Stimulated activated CD8-positive, alpha-beta memory T cell treated with anti-CD3 and anti-CD28 coated beads, Interleukin-15, amount 100 ng/mL, for 1 hour (primary cell): ENCODE measurements at places on chromosomes 3 and 15.

DNA sequence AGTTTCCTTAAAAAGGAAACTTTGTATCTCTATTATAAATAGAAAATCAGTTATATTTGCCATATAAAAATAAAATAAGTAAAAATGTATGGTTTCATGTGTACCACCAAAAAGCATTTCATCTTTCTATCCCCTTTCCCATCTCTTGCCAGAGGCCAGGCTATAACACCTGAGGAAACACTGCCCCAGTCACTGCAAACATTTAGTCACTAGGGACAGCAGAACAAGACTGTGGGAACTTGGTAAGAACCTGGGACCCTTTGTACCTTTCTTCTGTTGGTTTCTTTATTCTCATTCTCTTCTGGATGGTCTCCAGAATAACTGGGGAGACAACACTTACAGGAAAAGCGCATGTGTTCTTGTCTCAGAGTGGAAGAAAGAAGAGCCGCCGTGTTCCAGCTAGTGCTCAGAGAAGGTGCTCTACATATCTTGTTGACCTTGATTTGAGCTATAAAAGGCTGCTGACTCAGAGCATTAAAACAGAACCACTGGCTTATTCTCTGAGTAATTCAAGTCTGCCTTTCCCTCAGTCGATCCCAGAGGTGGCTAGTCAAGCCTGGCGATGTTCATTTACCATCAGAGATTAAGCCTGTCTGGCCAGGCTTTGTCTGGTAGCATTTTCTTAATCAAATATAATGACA is 361.6 kb downstream of the RBMS3 start:
- no peak for DNase-seq

- DNase-seq, result no peak
Observed at GRCh38 chr3:21392526-21392925, 358.5 kb downstream of the ZNF385D start.

- DNase-seq, result no peak
Observed at GRCh38 chr3:174425422-174425821, 433.7 kb upstream of the NAALADL2 start.

- no peak for DNase-seq
Observed at GRCh38 chr3:165837058-165837525, at the start of gene BCHE. TSS of gene BCHE (minus strand) at chr3:165837423. CDS start at chr3:165831033, 6,390 bp downstream.

GRCh38 chr3:133967992-133968892 is 61.5 kb downstream of the SLCO2A1 start:
- DNase-seq, result no peak

DNA sequence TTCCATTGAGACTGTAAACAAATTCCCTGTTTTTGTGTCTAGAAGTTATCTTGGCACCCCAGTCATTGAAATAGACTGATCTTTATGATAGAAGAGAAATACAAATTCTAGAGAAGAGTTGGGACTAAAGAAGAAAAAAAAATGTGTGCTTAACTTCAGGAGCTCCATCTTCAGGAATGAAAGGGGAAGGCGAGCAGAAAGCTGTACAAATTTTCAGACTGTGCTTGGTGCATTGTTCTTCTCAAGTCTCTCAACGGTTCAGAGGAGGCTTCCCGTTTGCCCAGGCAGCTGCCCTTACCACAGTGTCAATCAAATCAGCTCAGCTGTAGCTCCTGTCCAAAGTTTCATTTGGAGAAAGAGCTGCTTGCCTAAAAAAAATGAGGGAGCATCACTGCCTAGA is 41.7 kb downstream of the OXSM start:
- no peak for DNase-seq

GRCh38 chr3:194168994-194169393 is 33.0 kb downstream of the HES1 start:
- no peak for DNase-seq

DNA sequence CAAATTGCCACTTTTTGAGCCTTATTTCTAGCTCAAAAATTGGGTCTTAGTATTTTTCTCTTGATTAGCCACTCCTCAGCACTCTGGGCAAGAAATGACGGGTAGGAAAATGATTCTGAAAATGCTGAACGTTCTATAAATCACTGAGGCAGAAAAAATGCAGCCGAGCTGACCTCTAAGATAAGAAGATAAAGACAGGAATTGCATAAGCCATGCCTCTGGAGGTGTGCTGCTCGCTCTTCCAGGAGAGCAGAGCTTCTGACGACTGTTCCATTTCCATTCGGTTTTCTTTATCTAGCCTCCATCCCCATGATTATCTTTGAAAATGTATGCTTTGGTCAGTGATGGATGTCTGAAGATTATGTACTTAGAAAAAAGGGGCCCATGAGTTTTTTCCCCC is 558.8 kb upstream of the ADAMTS9 start:
- DNase-seq, result no peak

DNA sequence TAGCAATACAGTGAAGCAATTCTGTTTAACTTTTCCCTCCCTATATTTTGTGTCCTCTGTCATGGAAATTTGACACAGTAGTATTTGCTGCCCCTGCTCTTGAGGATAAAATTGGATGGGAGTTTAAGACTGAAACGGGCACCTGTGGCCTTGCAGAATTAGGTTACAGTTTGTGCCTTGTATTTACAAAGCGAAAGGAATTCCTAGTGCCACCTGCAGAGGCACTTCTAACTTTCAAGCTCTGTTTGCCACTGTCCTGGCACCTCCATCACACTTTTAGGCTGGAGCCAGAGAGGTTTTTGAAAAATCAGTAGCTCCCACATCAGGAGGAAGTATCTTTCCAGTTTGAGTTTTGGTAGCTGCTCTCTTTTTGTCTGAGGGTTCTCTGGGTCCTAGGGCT is 39.5 kb downstream of the CD86 start:
- no peak for DNase-seq

- DNase-seq, result no peak
Observed at GRCh38 chr3:42116466-42116865, 25.3 kb downstream of the TRAK1 start.

- DNase-seq, result no peak
Observed at GRCh38 chr3:5264093-5264600, 76.6 kb downstream of the EDEM1 start.

GRCh38 chr3:65178703-65179102 is 490.9 kb upstream of the ADAMTS9 start:
- DNase-seq, result no peak

GRCh38 chr15:48544778-48545177 is 100.7 kb downstream of the FBN1 start:
- DNase-seq, result no peak

GRCh38 chr3:159771865-159772611 is 216.6 kb upstream of the IL12A start:
- no peak for DNase-seq

GRCh38 chr3:171741377-171741776 is 68.9 kb downstream of the PLD1 start:
- no peak for DNase-seq

GRCh38 chr3:45964139-45964538 is 20.9 kb downstream of the CXCR6 start:
- DNase-seq, result no peak

GRCh38 chr3:49469037-49469935 is 781 bp upstream of the DAG1 start:
- DNase-seq, result no peak

- no peak for DNase-seq
Observed at GRCh38 chr15:36066757-36067156, 512.7 kb upstream of the CDIN1 start.

DNA sequence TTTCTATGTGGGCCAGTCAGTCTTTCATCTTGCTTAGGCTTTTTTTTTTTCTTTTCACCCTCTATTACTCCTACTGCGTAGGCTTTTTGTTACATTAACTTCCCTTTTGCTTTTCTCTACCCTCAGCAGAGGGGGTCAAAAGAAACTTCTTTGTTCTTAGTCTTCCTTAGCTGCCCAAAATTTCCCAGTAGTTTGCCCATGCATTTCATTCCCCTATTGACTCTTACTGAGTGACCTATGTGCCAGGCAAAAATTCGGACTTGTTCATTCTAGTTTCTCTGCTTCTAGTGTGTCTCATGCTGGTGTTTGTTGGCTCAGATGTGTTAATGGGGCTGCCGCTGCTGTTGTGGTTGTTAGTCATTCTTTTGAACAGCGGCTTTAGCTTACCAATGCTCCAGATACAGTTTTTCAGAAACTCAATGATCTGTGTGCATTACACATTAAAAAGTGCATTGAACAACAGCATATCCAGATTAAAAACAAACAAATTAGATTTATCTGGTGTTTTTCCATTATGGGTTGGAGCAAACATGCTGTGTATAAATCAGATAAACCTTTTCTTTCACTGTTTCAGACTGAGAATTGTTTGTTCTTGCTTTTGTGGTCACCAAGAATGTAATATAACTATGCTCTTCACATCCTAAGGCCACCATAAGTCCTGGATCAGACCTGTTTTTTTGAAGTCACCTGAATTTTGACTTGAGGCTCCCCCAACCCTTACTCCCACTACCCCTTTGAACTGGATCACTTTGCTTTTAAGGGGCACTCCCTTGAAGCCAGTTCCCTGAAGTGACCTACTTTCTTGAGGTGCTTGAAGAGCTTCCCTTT is 43.1 kb downstream of the PDE8A start:
- DNase-seq, result no peak

DNA sequence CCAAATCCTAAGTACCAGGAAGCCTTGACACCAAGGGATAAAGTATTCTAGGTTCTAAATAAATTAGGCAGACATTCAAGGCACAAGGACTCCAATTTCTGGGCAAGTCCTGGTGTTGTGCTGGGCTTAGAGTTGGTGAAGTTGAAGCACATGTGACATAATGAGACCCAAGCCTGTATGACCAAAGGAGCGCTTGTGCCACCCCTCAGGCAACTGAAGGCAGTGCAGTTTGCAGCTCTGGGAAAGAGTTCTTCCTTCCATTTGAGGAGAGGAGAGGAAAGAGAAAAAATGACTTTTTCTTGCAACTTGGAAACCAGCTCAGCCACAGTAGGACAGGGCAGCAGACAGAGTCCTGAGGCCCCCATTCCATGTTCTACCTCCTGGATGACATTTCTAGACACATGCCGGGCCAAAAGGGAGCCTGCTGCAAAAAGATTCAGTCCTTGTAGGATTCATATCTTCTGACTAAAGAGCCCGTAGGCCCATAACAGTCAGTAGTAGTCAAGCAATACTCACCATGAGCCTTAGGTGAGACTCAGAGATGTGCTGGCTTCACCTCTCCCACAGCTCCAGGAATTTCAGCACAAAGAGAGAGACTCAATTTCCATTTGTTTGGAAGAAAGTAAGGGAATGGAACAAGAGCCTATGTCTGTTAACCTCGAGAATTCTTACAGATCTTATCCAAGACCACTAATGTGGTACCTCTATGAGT is 588.8 kb upstream of the BCHE start:
- DNase-seq, result no peak

GRCh38 chr3:170321321-170322034 is 36.0 kb upstream of the SKIL start:
- DNase-seq, result no peak

GRCh38 chr3:48949376-48949717 is 30.7 kb downstream of the ARIH2 start:
- DNase-seq, result no peak

DNA sequence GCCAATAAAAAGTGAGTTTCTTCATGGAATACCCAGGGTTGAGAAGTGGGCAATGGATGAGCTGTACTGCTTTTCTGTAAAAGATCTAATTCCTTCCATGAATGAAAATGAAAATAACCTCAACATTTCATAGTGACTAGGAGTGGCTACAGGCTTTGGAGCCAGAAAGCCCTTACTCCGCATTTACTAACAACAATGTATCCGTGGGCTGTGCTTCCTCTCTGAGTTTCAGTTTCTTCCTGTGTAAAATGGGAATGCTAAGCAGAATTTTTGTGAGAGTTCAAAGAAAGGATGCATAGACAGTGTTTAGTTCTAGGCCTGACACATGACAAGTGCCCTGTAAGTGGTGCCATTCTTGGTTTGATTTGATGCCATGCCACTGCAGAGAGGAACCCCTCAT is 47.5 kb upstream of the TM4SF1 start:
- no peak for DNase-seq

DNA sequence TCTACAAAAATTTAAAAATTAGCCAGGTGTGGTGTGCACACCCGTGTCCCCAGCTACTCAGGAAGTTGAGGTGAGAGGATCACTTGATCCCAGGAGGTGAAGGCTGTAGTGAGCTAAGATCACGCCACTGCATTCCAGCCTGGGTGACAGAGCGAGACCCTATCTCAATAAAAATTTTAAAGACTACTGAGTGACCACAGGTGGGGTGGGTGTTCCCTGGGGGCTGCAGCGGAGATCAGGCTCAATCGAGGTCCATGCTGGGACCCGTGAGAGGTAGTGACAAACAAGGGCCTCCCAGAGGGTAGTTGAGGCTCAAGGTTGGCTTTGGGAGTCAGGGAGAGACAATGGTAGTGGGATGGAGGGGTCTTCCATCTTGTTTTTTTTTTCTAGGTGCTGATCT is 38.9 kb upstream of the LIMD1 start:
- DNase-seq, result no peak

- no peak for DNase-seq
Observed at GRCh38 chr3:197093871-197094270, 64.3 kb upstream of the MELTF start.
